Astrocyte (in vitro differentiated cells and primary cell): ENCODE measurements at places on chromosomes 1 and 21. TPM values are rescaled to one million over a fixed set of nuclear protein-coding genes. Genes with fewer than 3 reads are reported as not detected.

DIRAS3 gene
- total RNA-seq, result 0.52 and 1.3 TPM in 2 replicates

GJA5 gene
- 0.27 and 0.36 TPM in 2 replicates for total RNA-seq

DHRS3 gene
- 3.2 and 3.4 TPM in 2 replicates for total RNA-seq

ARMH1 gene
- 2.5 and 4.8 TPM in 2 replicates for total RNA-seq

CR1L gene
- not detected in 2 replicates for total RNA-seq

TCEA3 gene
- total RNA-seq, result 3.3 and 3.4 TPM in 2 replicates

DNA sequence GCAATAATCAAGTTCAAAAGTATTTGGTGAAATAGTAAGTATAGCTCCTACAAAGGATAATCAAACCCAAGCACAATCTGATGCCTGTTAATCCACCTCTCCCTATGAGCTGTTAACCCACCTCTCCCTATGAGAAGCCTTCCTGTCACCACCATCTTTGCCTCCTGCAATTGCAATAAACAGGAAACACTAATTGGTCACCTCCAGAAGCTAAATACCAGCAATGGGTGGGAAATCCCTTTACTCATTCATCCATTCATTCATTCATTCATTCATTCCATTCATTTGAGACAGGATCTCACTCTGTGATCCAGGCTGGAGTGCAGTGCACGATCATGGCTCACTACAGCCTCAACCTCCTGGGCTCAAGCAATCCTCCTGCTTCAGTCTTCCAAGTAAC lies 132.8 kb downstream of the RERE start:
- no peak for DNase-seq

DNA sequence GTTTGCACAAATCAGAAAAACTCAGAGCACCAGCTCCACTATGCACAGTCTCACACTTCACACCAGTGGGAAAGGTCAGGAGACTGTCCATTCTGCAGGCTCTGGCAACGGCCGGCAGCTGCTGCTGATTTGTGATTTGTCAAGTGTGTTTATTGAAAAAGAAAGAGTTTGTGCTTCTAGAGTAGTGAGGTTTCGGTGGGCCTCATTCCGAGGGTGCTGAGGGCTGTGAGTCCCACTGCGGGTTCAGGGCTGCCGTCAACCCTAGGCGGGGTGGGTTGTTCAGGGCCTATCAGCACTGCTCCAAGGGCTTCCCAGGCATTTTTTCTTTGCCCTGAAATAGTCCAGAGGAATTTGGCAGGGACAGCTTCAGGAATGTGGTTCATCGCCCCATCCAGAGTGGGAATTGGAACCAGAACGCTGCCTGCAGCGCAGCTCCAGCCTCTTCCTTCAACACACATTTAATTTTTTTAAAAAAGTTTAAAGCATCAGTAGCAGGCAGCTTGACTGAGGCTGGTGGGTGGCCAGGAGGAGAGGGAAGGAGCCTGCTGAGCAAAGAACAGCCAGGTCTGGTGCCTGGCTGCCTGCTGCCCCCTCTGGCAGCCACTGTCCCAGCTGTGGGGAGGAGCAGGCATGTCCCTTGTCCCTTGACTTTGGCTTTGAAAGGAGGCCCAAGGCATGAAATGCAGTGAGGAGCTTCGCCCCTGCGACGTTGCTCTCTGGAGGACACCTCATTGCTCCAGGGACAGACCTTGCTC lies 19.7 kb downstream of the STUM start:
- no peak for DNase-seq

DNA sequence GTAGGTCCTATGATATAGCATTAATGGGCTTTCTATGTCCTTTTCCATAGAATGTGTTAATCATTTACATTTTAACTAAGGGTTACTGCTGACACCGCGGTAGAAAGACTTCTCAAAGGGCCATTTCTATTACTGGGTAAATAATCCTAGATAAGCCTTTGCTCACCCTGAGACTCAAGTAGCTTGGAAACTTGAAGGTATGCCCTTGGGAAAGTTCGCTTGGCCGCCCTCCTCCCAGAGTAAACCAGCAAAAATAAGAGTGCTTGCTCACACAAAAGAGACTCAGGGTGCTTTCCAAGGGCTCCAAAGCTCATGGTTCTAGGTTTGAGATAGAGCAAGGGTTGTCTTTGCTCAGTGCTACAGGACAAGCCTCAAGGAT lies 85.8 kb upstream of the TMPRSS2 start:
- no peak for DNase-seq

DNA sequence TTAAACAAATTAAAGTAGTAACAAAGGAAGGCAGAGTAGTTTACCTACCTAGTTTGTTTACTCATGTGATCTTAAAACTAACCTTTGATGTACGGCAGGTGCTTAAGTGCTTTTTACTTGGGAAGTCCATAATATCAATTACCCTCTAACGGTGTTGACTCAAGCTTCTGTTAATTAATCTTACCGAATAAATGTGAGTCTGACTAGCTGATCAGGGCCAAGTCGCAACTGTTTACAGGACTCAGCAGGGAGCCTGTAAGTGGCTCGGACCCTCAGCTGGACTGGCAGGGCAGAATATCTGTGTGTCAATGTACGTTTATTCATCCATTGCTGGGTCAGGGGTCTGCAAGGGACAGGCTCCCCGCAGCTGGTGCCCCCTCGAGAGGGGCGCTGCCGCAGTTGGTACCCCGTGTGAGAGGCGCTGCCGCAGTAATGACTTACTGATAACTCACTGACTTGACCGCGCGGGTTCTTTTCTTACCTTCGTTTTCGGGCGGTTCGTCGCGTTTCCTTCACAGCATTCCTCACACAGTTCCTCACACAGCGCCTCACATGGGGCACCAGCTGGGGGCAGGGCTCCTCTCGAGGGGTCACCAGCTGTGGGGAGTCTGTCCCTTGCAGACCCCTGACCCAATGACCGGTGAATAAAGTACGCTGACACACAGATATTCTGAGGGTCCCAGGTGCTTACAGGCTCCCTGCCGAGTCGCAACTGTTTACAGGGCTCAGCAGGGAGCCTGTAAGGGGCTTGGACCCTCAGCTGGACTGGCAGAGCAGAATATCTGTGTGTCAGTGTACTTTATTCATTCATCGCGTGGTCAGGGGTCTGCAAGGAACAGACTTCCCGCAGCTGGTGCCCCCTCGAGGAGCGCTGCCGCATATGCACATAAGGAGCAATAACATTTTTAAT lies 3.0 kb downstream of the FMO1 start:
- peak; percentile 35 for DNase-seq

DNA sequence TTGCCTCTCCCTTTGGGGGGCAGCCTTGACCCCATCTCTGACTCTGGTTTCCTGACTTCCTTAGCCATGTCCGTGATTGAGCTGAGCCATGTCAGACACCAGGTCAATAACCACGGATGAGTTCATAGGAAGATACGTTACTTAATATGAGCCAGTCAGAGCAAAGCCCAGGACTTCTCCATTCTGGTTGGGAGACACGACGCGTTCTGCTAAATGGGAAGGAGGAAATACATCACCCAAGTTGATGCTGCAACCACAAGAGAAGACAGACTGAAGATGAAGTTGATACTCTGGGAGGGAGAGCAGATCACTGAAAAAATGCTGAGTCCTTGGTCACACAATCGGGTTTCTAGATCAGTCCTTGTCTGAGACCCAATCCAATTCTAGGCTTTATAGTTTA lies 90.9 kb downstream of the MATN1 start:
- no peak for DNase-seq

GRCh38 chr1:50665413-50665812 lies 242.2 kb upstream of the DMRTA2 start:
- no peak for DNase-seq

DNA sequence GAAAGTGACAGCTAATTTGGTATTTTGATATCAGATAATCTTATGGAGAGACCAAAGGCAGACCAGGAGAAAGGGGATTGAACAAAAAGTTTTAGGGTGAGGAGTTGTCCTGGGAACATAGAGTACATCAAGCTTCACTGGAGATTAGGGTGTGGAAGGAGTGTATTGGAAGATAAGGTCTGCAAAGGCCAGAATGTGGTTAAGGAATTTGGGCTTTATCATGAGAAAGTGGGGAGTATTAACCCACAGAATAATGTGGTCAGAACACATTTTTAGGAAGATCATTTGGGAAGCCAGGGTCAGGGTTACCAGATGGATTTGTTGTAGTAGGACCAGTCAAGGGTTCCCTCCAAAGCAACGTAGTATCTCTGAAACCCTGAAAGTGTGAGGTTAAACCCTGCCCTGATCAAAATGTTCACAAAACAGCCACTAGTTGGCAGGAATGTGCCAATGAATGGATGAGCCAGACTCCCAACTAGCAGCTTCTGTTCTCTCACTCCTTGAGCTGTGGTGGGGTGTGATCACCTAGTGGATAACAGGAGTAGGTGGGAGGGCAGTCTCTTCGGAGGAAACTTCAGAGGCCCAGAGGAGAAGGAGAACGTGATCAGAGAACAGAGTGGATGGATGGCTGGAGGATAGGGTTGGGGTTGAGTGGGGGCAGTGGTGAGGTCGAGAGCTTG lies 35.8 kb downstream of the SLC2A1 start:
- peak; percentile 60 for DNase-seq

DNA sequence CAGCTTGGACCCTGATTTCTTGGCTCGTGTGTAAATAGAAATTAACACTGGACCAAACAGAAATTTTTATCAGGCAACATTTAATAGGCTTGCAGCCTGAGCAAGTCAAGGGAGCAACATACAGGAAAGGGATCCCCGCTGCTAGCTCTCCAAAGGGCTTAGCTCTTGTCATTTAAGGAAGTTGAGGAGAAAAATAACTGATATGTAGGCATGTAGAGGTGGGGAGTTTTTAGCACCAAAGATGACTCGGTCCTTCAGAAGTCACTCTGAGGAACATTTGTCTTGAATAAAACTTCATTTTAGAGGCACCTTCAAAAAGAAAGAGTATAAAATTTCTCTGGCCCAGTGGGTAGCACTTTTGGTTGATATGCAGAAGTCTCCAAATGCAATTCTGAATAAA lies 27.1 kb downstream of the GBP2 start:
- DNase-seq, result no peak

DNA sequence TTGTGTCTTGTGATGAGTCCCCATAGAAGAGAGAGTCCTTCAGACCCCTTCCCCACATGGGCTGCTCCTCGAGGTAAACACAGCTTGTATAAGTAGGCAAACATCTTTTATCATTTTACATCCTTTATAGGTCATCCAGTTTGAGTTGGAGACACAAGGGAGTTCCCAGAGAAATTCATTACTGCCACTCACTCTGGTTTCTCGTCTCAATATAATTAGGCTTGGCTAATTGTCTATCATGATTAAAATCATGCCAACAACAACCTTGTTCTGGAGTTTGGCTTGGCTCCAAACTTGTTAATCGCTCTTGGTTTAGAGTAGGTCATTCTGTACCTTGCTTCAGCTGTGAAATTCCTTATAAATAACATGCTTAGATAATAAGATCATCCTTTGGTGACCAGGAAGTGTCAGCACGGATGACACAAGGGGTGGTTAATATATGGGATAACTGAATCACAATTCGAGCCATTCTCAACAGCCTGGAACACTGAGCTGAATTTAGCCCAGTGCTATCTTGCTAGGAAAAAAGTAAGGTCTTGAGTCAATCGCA lies 70.7 kb upstream of the DAB1 start:
- no peak for DNase-seq

GRCh38 chr1:183732236-183732880 lies 72.6 kb upstream of the RGL1 start:
- DNase-seq, result no peak

- no peak for DNase-seq
Observed at GRCh38 chr1:24890887-24891286, 39.2 kb downstream of the RUNX3 start.

GRCh38 chr1:100622037-100622436 lies 84.1 kb downstream of the GPR88 start:
- peak; percentile 98 for DNase-seq

DNA sequence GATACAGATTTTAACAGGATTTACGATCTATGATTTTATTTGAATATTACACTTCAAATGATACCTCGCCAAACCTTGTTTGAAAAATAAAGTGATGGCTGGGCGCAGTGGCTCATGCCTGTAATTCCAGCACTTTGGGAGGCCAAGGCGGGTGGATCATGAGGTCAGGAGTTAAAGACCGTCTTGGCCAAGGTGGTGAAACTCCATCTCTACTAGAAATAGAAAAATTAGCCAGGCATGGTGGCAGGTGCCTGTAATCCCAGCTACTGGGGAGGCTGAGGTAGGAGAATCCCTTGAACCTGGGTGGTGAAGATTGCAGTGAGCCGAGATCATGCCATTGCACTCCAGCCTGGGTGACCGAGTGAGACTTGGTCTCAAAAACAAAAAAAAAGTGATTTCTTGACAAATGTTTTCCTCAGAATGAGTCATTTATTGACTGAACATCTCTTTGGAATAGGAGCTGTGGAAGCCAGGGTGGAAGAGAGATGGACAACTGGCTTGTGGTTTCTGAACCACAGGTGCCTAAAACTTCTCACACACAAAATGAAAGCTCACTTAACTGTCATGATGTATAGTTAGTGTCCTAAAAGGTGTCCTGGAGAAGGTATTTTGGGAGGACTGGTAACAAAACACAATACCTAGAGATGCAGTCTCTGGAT lies 11.9 kb downstream of the PKNOX1 start:
- no peak for DNase-seq

GRCh38 chr1:36384542-36385409 lies 948 bp downstream of the STK40 start:
- DNase-seq, result no peak

DNA sequence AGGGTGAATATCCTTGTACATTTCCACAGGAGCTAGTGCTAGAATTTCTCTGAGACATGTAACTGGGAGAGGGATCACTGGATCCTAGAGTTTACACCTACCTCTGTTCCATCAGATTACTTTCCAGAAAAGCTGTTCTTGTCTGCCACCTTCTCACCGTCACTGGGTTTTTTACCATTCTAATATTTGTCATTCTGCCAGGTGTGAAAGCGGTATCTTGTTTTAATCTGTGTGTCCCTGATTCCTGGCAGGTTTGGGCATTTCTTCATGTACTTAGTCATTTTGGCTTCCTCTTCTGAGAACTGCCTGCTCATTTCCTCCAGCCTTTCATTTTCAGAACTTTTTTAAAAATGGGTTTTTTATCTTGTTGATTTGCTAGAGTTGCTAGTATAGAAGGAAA lies 5.1 kb downstream of the PMF1 start:
- DNase-seq, result peak; percentile 46

- DNase-seq, result no peak
Observed at GRCh38 chr1:212138457-212138856, 102.9 kb downstream of the DTL start.

- peak; percentile 37 for DNase-seq
Observed at GRCh38 chr1:208160259-208160819, 83.8 kb downstream of the PLXNA2 start.

DNA sequence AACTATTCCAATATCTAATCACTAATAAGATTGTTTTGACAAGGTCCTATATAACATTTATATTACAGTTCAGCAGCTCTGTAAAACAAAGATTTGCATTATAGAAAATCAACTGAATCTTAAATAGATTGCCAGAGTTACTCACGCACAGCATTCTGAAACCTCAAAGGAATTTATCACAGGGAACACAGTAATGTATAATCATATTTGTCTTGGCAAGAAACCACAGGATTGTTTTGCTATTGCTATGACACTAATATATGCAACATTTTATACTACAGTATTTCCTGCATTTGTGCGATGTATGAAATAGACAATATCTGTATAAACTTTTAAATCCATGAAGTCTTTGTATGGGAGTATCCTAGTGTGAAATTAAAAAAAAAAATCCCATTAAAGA lies 101.4 kb downstream of the PLPPR5 start:
- DNase-seq, result peak; percentile 78
